Globus pallidus (tissue), 1 donor: ENCODE measurements at places on chromosomes 13 and 19.

DNA sequence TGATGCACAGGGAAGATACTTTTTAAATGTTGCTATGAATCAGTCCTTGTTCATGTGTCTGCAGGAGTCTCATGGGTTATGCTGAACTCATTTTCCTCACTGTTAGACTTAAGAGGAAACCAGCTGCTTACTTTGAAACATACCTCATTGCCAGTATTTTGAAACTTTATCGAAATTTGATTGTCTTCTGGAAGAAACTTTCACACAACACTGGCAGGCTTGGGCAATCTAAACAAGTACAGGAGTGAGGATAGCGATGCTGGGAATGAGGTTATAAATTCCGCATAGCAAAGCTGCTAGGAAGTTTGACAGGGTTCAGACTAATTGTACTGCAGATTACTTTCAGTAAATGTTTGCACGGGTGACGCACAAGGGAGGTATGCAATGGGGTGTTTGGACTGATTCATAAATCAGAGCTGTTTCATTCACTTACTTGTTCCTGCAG is 245.7 kb downstream of the DNAJC15 start:
- no peak for DNase-seq

DNA sequence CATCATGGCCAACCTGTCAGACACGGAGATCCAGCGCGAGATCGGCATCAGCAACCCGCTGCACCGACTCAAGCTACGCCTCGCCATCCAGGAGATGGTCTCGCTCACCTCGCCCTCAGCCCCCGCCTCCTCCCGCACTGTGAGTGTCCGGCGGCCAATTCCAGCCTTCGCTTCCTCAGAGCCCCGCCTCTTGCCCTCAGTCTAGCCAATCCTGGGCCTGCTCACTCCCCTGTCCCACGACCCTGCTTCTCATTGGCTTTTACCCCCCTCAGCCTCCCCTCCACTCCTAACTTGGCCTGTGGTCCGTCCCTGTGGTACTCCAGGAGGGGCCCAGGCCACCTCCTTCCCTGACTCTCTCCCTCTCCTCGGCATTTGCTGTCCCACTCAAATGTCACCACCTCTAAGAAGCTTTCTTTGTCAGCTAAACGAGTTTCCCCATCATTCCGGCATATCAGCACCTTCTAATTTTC is 12.3 kb downstream of the HRC start:
- peak; percentile 89 for DNase-seq

DNA sequence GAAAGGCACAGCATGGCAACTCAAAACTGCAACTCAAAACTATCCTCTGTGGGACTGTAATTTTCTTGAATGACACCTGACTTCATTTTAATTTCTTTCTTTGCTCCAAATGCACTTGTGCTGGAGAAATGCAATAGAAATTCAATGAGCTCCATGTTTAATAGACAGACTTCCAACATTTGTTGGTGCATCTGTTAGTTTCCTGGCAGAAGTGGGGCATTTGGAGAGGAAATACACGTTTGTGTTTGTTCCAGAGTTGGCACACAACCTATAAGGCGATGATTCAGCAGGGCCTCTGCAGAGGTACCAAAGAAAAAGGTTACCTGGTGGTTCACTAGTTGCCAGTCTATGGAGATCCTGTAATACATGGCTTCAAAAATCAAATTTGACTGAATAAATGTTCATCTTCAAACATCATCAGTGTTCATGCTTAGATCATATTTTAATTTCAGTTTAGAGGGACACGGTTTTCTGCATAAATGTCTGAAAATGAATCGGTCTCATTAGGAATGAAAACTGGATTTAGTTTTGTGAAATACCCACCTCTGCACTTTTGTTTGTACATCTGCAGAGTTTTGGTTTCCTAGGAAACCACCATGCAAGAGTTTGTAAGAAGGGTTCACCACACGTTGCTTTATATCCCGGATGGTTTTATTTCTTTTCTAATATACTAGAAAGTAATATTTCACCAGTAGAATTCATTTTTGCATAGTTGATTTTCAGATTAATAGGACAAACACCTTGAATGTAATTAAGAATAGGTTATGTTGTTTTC is 21.8 kb upstream of the OBI1 start:
- DNase-seq = no peak

- no peak for DNase-seq
Measured at GRCh38 chr13:100403675-100404074, 184.9 kb downstream of the GGACT start.

GRCh38 chr19:35879770-35880317 is 11.5 kb downstream of the APLP1 start:
- DNase-seq = peak; percentile 83

DNA sequence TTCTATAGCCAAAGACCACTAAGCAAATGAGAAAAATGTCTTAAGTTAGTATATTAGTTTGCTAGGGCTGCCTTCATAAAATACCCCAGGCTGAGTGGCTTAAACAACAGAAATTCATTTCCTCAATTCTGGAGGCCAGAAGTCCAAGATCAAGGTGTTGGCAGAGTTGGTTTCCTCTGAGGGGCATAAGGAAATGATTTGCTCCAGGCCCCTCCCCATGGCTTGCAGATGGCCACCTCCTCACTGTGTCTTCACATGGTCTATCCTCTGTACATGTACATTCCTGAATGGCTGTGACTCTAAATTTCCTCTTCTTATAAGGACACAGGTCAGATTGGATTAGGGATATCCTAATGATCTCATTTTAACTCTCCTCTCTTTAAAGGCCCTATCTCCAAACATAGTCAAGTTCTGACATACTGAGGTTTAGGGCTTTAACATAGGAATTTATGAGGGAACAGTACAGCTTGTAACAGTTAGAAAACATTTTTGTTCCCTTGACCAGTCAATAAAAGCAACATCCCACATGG is 307.4 kb downstream of the DIAPH3 start:
- no peak for DNase-seq

DNA sequence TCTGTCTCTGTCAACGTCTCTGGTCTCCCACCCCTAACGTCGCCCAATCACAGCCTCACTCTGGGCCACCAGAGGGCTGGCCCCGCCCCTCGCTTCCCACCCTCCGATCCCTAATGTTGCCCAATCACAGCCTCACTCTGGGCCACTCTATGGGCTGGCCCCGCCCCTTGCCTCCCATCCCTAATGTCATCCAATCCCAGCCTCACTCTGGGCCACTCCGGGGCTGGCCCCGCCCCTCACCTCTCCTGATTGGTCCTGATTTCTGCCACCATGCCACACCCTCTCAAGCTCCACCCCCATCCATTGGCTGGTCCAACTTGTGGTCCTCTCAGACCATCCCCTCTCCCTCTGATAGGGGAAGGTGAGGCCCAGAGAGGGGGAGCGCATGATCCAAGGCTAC is 24.9 kb downstream of the CELF5 start:
- no peak for DNase-seq

- no peak for DNase-seq
Measured at GRCh38 chr19:2343289-2343982, 15.0 kb downstream of the SPPL2B start.
